Cardiac muscle cell (in vitro differentiated cells and primary cell): ENCODE measurements at places on chromosomes 5 and 9.

DNA sequence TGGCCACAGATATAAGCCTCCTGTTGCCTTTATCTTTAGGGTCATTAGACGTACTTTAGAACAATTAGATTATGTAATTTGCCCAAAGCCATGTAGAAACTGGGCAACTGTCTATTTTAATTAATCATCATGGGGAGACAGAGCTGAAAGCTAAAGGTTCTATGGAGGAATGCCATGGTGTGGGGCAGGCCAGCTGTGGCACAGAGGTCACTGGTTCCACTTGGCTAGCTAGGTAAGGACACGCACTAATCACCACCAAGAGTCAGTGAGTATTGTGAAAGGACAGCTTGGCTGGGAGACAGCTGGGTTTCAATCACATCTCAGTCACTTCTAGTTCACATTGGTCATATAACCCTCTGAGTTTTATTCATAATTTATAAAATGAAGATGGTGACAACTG is 81.7 kb downstream of the HMHB1 start:
- no peak for DNase-seq

- peak; percentile 3 for DNase-seq
Measured at GRCh38 chr9:5714501-5715401, 85.8 kb downstream of the RIC1 start.

GRCh38 chr9:121288673-121289025 is 20.7 kb downstream of the GSN start:
- no peak for DNase-seq

- no peak for DNase-seq
Measured at GRCh38 chr9:136127313-136127712, 8.6 kb upstream of the TMEM250 start.

GRCh38 chr5:72531496-72532190 is 24.4 kb upstream of the ZNF366 start:
- DNase-seq = no peak

DNA sequence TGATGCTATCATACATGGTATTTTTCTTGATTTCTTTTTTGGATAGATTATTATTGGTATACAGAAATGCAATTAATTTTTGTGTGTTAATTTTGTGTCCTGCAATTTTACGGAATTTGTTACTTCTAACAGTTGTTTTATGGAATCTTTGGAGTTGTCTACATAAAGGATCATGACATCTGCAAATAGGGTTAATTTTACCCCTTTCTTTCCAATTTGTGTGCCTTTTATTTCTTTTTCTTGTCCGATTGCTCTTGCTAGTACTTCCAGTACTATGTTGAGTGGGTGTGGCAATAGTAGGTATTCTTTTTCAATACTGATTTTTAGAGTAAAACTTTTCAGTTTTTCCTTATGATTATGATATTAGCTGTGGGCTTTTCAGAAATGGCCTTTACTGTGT is 111.5 kb downstream of the MACROH2A1 start:
- DNase-seq = no peak

- no peak for DNase-seq
Measured at GRCh38 chr5:106522296-106522695, 1148.4 kb downstream of the EFNA5 start.

DNA sequence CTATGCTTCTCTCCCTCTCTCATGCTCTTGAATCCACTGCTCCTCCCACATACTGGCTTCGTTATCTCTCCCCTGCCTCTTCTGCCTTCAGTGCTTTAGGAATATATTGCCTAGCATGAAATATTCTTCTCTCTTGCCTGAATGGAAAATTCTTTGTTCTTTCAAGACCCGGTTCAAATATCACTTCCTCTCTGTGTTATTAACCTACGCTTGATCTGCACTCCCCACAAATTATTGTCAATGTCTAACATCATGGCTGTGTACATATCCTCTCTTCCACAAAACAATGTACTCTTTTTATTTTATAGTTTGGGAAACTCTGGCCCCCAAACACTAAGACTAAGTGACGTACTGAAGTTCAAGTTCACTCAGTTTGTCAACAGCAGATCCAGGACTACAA is 211.0 kb downstream of the SEC61B start:
- no peak for DNase-seq

GRCh38 chr5:170067574-170068170 is 38.0 kb upstream of the FOXI1 start:
- no peak for DNase-seq

DNA sequence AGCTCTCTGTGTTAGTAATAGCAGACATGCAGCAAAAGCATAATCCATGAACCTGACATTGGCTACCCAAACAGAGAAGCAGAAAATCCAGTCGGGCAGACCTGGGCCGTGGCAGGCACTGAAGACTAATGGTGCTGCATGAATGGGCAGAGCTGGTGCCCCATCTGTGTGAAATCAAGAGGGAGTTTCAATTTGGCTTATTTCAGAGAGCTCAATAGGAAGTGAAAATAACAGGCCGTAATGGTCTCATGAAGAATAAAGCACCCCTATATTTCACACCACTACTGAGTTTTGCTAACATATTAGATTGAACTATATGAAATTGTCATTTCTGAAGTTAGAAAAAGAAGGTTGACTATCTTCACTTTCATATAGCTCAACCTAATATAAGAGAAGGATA is 149.7 kb downstream of the ENC1 start:
- DNase-seq = no peak
